Memory B cell (primary cell): ENCODE measurements at places on chromosomes 3 and 15.

- DNase-seq, result no peak
Observed at GRCh38 chr3:24562895-24563294, 68.2 kb upstream of the THRB start.

- no peak for DNase-seq
Observed at GRCh38 chr3:11452885-11453847, 181.0 kb downstream of the ATG7 start.

DNA sequence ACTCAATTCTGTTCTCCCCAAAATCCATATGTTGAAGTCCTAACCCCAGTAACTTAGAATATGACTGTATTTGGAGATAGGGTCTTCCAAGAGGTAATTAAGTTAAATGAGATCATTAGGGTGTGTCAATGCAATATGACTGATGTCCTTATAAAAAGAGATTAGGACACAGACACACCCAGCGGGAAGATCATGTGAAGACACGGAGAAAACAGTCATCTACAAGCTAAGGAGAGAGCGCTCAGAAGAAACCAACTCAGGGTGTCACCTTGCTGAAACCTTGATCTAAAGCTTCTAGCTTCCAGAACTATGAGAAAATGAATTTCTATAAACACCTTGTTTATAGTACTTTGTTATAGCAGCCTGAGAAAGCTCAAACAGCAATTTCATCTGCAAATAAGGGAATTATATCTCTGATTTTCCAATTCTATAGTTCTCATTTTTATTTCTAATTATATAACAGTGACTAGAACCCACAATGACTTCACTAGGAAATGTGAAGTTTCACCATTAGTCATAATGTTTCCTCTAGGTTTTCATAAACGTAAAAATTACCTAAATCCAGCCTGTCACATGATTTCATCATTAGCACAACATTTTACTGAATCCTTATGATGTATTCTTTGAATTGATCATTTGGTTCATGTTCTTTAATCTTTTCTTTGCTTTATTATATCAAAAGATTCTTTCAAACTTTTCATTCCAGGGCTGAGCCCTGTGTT, 459.1 kb upstream of the MDFIC2 start:
- no peak for DNase-seq

DNA sequence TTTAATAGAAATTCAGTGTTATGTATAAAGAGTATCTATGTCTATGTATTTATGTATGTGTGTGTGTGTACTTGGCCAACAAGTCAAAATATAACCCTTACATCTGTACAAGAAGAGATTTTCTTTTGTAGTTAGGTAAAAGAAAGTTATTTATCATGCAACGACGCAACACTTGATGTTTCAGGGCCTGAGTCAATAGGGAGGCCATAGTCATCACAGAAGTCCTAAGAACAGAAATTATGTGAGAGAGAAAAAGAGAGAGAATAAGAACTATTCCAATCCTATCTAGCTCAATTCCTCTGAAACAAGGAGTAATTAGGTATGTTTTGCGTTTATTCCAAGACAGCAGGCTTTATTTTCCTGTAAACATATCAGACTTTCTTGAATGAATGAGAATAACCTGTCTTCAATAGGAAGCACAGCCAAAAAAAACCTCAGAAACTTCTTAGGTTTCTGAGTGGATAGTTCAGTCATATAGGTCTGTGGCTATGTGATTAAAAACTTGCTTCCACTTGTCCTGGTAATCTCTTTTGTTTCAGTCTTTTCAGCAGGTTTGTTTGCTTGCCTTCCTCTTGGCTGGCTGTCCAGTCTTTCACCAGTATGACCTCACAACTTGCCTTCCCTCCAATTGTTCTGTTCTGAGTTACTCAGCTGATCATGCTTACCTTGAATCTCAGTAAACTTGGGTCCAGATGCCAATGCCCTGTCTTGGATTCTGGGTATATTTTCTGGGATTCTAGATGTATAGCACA, 382.4 kb upstream of the GBE1 start:
- no peak for DNase-seq

GRCh38 chr3:15521573-15521965, at the start of gene COLQ:
Gene COLQ, minus strand, starts transcription at chr3:15521706. Its CDS starts 81 bp downstream, at chr3:15521625.
- DNase-seq, result no peak

DNA sequence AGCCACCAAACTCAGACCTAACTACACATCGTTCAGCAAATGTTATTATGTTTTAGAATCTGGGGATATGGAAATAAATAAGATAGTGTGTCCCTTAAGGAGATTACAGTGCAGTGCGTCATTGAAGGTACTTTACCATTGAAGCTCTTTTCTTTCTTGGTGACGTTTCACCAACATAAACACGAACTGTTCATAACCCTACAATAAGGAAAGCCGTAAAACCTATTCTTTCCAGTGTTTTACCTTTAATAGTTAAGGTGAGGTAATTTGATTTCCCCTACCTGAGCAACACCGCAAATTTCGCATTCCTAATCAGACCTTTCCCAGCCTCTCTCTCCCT, 826 bp downstream of the CCDC66 start:
- no peak for DNase-seq

- DNase-seq, result no peak
Observed at GRCh38 chr3:16533928-16534574, 20.6 kb upstream of the RFTN1 start.

DNA sequence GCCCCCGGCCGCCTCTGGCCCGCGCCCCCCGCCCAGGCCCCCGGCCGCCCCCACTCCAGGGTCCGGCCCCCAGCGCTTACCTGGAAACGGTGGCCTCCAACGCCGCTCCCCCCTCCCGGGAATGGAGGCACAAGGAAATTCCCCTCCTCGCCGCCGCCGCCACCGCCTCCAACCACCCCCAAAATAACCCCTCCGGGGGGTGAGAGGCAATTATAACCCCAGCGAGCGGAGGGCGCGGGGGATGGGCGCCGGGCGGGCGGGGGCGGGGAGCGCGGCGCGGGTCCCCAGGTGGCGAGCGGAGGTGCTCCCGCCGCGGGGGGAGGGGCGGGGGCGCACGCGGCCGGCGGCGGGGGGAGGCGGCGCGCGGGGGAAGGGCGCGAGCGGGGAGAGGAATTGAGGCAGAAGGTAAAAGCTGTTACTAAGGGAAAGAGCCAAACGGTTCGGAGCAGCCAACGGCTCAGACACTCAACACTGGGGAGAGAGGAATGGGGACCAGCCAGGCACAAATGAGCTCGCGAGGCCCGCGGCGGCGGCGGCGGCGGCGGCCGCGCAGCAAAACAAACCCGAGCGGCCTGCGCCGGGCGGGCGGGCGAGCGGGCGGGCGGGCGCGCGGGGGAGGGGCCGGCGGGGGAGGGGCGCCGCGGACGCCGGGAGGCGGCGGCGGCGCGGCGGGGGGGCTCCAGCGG, at the start of gene TBL1XR1:
Gene TBL1XR1, minus strand, starts transcription at position 442 of the 686 bp plus-strand sequence. CDS start 132,505 bp downstream, outside the sequence.
- peak; percentile 82 for DNase-seq
